CD4-positive, alpha-beta T cell treated with Interleukin-4 for 1 hour (primary cell): ENCODE measurements at places on chromosomes 12 and 14.

DNA sequence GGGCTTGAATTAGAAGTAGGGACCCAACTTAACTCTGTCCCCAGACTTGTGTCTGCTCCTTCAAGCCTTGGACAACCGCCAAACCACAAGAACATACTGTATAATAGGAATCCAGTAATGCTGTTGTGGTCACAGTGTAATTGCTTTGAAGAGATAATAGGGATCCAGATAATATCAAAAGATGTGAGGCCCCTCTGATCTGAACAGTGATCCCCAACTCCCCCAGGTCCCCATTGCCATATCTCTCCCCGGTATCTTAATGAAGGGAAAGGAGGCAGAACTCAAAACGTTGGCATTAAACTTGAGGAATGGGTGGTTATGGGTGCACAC is 8.5 kb upstream of the PLEKHH1 start:
- no peak for DNase-seq

DNA sequence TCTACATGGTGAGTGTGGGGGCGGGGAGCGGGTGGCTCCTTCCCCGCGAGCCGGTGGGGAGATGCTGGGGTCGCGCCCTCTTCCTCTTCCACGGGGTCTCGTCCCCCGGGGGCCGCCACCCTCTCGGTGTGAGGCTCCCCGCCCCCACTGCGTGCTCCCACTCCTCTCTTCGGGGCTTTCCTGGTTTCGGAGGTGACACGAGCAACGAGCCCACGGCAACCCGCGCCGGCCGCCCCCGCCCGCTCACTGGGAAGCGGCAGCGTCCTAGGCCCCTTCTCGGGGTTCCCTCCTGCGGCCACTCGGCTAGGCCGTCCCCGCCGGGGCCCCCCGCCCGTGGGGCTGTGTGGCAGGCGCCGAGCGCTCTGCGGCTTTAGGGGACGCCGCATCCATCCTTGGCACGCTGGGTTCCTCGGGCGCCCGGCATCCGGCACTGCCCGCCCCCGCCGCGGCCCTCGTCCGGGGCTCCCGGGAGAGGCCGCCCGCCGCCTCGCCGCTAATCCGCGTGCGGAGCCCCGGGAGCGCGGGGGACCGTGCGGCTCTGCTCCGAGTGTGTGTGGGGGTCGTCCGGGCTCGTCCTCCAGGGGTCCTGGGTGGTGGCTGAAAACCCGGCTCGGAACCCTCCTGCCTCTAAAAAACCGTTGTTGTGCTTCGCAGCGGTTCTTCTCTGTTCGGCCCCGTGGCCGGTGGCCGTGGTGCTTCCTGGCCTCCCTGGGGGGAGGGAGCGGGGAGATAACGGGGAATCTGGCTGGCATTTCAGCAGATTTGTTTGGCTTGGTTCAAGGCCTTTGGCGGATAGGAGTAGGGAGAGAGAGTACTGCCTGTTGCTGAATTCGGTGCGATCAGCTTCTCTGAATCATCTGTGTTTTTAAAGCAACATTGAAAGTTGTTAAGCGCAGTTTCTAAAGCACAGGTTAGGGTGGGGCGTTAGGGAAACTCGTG is 1.0 kb downstream of the PCNX1 start:
- DNase-seq: peak; percentile 51

GRCh38 chr14:31326111-31326510 is 94.2 kb downstream of the HEATR5A start:
- DNase-seq: peak; percentile 45

GRCh38 chr12:16599081-16599480 is 6.9 kb downstream of the LMO3 start:
- no peak for DNase-seq

GRCh38 chr12:123576611-123577010 is 7.7 kb upstream of the TMED2 start:
- no peak for DNase-seq

DNA sequence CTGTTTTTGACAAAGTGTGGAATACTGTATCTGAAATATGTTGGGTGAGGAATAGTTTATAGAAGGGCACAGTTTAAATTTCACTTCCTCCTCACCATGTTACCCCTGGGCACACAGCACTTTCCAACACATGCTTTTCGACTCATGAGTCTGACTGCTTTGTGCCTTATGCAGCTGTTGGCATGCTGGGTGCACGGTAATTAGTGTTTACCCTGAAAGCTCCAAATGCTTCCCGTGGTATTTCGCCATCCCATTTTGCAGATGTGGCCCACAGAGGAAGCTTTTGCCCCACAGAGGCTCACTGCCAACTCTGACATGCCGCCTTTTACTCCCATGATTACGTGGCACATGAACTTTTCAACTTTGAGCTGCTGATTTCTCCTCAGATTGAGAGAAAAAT is 168.6 kb downstream of the PRKCH start:
- DNase-seq: peak; percentile 69

DNA sequence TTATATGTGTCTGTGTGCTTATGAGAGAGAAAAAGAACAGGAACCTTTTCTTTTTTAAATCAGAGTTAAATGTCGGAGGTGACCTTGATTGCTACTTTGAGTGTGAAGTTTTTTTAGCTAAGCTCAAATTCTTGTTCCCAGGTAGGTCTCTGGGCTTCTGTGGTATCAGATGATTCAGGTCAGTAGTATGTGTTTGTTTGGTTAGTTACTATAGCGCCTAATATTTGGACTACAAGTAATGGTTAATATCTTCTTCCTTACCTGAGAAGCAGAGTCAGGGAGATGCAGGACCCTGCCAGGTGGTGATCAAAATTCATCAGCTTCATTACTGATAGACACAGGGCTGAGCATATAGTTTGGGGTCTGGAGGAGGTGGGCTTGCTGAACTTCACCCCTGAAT is 30.8 kb downstream of the ADCK1 start:
- no peak for DNase-seq

- no peak for DNase-seq
These were observed 1.3 kb upstream of the KRT72 start for GRCh38 chr12:52602552-52602951.

DNA sequence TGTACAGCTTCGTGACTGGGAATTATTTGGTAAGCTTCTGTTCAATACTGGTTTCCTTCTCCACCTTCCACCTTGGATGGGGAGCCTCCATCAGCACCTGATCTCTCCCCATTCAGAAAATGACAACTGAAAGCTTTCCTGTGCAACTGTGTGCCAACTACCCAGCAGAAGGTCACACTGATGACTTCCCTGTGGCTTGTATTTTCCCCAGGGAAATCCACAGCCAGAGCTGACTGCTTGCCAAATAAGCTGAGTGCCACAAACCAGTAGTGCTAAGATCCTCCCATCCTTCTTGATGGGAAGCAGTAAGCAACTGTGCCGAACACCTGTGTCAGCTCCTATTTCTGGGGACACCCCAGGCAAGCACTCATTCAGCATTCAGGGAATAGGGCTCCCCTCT is 257.2 kb upstream of the SOX5 start:
- DNase-seq: no peak

DNA sequence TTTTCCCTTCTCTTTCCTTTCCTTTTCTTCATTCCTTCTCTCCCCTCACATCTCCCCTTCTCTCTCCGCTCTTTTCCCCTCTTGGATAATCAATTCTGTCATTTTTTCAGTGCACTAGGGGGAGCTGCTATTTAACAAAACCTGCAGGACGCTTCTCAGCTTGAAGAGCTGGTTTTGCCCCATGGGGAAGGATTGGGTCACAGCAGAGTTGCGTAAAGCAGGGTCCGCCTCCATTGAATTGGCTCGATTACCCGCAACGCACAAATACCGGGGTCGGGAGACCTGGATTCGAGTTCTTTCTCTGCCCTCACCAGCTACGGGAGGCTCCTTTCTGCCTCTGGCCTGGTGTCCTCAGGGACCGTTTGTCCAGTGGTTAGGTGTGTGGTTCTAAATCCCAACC is 42.1 kb upstream of the CHGA start:
- DNase-seq: no peak

- no peak for DNase-seq
These were observed 575 bp downstream of the L2HGDH start for GRCh38 chr14:50311337-50311971.

DNA sequence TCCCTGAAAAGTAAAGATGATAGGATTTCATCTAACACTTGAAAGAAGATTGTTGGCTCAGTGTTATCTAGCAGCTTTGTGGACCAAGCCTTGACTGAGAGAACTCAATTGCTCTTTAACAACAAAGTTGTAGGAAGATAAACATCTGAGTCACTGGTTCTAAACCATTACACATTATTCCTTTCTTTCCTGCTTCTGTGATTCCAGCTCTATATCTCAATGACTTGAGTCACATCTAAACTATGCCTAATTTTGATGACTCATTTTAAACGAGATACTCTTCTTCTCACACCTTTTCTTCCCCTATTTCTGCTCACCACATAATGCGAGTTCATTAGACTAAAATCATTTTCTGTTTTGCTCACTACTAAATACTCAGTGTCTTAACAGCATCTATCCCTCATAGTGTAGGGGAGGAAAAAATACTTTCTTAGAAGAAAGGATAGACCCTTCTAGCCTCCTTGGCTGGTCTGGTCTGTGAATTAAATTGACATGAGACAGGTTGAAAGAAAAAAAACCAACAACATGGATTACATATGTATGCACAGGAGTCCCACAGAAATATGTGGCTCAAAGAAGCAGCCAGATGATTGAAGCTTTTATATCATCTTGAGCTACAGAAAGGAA is 201.4 kb downstream of the C12orf50 start:
- DNase-seq: no peak

DNA sequence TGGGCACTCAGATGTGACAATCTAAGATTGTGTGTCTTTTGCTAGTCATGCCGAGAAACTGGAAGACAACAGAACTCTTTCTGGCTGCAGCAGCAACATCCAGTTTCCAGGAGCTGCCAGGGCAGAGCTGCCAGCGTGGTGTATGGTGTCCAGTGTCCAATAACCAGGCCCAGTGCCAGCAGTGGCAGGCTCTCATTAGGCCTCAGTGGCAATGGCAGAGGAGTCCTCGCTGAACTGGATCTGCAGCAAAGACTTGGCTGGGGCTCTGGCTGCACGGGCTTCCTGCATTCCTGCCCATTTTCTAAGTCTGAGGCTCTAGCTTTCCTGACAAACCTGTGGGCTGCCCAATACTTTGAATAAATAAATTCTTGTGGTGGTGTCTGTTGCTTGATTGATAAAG is 26.2 kb upstream of the PPM1A start:
- DNase-seq: no peak

DNA sequence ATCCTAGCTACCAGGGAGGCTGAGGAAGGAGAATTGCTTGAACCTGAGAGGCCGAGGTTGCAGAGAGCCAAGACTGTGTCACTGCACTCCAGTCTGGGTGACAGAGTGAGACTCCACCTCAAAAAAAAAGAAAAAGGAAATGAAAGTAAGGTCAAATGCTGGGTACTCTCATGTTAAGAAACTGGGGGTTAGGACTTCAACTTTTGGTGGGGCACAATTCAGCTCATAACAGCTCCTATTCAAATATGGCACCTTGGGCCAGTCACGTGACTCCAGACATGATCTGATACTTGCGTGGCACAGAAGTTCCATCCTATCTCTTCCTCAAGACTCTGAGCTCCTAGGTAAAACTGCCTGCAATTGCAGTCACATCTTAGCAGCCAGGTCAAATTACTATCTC is 142.7 kb downstream of the EGLN3 start:
- DNase-seq: no peak

GRCh38 chr12:56713345-56713744 is 11.8 kb downstream of the NACA start:
- DNase-seq: no peak

- DNase-seq: no peak
These were observed 251.7 kb upstream of the TBX3 start for GRCh38 chr12:114935658-114936057.
